ENCODE measurements at places on chromosomes 16 and 17.

DNA sequence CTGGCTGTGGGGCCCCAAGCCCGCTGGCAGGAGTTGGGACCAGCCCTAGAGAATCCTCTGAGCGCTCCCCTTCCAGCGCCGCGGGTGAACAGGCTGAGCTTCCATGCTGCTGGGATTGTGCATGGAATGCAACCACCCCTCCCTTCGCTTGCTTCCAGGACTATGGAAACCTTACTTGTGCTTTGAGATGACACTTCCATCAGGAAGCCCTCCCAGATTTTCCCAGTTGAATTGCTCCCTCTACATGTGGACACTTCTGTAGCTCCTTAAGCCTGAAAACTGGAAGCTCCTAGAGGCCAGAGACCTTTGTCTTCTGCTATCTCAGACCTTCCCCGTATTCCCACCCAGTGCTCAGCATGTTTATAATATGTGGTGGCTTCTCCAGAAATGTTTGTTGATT is 213.2 kb upstream of the RPL38 start:
- DNase-seq = no peak

GRCh38 chr17:50465171-50465570 is 3.5 kb downstream of the CHAD start:
- no peak for DNase-seq

DNA sequence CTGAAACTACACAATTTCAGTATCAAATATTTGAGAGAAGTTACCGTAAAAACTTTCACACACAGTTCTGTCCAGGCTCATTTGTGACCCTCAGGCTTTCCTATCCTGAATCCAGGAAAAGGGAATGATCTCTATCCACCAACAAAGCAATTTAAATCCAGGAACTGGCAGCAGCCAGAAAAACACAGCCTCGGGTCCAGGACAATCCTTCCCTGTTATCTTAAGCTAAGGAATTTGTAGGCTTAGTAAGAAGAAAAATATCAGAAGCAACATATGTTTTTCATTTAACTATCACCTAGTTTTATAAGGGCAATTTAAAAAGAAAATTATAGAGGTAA is 47.1 kb downstream of the TEX2 start:
- DNase-seq = no peak

GRCh38 chr16:66717112-66717675 is 20.7 kb upstream of the CMTM4 start:
- DNase-seq = no peak

DNA sequence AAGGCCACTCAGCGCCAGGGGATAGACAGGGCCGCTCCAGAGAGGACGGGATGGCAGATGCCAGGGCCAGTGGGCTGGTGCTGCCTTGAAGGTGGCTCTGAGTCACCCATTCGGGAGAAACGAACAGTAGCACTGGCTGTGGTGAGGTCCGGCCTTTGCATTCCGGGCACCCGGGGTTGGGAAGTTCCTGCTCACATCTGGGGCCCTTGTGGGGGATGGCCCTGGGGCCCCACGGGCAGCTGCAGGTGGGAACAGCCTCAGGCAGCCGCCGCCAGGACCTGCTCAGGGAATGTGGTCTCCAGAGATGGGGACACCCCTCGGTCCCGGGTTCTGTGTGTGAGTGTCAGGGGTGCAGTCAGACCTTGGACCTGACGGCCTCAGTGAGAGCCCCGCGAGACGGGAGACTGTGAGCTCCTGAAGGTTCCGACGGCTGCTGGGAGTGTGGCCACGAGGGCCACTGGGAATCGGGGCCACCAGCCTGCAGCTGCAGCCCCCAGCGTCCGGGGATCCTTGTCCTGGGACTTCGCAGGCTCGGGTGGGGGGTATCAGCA is 1.4 kb downstream of the CBFA2T3 start:
- no peak for DNase-seq

DNA sequence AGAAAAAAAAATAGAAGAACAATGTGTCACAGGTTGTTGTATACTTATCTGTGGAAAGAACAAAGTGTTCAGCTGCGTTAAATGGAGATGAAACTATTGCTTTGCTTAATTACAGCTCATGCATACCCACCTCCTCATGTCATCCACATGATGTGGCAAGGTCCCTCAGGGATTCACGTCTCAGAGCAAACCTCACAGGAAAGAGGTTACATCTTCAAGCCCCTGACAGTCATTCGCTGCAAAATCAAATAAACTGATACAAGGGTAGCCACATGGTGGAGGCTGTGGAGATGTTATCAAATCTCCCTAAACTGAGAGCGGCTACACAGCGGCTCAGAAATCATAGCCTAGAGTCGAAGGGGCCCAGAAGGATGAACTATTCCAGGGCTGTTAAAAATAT is 21.1 kb downstream of the GINS3 start:
- DNase-seq = no peak

- DNase-seq = no peak
Observed at GRCh38 chr17:82670661-82671450, 22.6 kb upstream of the WDR45B start.

DNA sequence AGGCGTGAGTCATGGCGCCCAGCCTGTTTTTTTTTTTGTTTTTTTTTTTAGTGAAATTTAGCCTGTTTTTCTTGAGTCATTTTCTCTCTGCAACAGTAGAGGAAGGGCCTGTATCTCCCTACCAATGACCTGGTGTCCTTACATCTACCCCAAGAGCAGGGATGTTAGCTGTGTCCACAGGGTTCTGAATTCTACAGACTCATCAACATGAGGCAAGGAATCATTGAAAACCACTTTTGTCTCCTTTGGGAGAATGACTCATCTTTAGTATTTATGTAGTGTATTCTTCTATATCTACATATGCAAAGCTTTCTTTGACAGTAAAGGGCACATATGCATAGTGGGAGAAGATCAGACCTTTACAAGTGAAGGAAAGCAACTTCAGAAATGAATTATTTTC is 105.3 kb downstream of the SPECC1 start:
- no peak for DNase-seq

DNA sequence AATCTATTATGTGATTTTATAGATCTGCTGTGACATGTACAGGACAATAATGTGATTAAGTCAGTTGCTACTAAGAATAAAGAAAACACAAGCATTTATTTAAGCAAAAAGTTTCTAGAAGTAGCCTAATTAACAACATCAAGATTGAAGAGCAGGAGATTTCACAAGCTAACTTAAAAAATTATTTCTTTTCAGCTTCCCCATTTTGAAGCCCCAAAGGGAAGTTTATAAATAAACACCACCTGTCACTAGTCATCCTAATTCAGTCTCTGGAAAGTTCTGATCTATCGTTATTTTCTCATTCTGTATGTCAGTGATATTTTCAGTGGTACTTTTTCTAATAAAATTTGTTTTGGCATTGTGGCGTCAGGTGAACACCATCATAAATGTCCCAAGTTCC is 8.3 kb downstream of the CAPNS2 start:
- DNase-seq = no peak

DNA sequence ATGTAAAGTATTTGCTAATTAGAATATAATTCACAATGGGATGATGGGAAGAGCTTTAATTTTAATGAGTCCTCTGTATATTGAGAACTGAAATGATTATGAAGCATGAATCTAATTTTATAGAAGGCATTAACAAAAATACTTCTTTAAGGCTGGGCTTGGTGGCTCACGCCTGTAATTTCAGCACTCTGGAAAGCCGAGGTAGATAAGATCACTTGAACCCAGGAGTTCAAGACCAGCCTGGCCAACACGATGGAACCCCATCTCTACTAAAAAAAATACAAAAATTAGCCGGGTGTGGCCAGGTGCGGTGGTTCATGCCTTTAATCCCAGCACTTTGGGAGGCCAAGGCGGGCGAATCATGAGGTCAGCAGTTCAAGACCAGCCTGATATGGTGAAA is 12.0 kb downstream of the CDK12 start:
- no peak for DNase-seq

DNA sequence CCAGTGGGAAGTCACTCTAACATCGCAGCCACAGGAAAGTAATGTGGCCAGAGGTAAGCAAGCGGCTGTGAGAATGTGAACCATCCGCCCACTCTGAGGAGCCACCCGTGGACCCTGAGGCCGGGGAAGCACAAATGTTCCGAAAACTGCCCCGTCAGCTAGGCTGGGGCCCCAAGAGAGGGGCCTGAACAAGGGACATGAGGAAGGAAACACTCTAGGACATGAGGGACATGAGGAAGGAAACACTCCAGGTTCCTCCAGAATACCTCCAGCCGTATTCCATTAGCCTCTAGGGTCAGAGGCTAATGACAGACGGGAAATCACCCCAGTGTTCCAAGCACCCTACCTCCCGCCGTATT is 317 bp downstream of the TEFM start:
- DNase-seq = no peak

DNA sequence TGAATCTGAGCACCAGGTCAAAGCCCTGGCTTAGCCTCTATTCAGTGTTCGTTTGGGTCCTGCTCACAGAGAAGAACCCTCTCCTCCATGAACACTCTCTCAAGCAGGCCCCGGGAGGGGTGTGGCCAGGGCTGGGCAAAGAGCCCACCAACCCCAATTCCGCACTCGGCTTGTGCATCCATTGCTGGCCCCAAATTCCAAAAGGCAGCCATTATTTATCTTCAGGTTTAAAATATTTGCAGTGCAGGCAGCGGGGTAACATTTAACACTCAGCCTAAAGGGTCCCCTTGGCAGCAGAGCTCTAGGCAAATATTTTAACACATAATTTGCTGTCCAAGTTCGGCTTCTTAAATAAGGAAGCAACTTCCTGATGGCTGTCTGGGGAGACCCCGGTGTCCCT is 115.7 kb downstream of the ZNF423 start:
- DNase-seq = no peak

GRCh38 chr16:11621920-11622651 is 35.4 kb upstream of the LITAF start:
- no peak for DNase-seq

DNA sequence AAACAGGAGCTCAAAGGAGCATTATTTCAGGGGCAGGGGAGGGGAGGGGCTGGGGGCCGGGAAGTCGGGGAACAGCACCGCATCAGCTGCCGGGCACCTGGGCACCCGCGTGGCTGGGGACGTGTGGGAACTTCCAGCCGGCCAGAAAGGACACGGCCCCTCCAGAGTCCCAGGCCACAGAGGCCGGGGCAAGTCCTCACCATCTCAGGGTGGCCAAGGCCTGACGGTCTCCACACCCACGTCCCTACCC is 1.1 kb downstream of the PGAP6 start:
- DNase-seq = no peak

DNA sequence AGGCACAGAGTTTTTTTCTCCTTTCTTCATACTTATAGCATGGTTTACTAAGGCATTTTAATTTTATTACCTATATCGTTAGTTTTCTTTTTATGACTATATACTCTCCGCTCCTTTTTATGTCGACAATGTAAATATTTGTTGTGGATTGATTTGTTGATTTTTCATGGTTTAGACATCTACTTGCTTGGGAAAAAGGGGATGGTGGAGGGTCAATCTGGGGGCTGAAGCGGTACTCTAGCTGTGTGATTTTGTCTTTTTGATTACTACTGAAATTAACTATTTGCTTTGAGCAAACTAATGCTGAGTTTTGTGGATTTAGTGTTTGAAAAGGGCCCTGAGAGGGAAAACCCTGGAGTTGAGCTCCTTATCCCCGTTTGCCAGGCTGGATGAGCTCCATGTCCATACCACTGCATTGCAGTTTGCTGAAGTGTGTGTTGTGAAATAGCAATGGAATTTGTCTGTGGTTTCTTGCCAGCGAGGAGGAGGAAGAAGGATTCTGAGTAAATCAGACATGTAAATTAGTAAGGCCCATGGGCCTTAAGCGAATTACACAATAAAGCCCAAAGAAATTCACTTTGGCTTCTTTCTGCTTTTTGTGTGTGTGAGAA is 72.0 kb downstream of the FTO start:
- DNase-seq = no peak

DNA sequence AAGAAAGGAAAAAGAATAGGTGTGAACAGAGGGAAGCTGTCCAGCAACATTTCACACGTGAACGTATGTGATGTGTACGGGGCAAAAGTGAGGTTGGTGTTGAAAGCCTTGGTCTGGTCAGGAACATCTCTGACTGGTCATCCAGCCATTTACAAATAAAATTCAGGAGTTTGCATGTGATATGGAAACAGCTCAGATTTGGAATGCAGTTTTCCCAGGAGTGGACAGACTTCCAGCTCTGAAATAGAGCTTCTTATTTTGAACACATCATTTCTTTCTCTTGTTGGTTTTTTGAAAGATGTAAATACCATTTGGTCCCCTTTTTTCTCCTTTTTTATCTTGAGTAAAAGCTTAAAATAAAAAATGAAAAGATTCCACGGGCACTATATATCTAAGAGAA is 566.2 kb upstream of the ZFHX3 start:
- no peak for DNase-seq

GRCh38 chr17:3534881-3535252 is 22.7 kb downstream of the TRPV3 start:
- DNase-seq = no peak

- DNase-seq = no peak
Observed at GRCh38 chr17:40242774-40243173, 23.7 kb downstream of the WIPF2 start.

GRCh38 chr16:6864671-6865070 is 468.0 kb upstream of the RBFOX1 start:
- no peak for DNase-seq

DNA sequence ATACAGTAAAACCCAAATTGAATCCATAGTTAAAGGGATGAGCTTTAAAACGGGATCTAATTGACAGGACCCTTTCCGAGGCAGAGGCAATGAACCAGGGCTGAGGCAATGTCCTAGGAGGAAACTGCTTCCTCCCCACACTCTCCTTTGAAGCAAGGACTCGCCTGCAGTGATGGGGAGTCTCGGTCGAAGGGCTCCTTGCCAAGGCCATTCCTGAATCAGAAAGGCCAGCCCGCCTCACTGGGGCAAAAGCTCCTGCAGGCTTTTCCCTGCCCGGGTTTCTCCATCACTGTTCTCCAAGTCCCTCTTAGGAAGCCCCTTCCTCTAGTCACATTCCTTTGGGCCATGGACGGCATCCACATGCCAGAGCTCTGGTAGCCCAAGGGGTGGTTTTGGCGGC is 132.0 kb downstream of the RBFOX3 start:
- no peak for DNase-seq

DNA sequence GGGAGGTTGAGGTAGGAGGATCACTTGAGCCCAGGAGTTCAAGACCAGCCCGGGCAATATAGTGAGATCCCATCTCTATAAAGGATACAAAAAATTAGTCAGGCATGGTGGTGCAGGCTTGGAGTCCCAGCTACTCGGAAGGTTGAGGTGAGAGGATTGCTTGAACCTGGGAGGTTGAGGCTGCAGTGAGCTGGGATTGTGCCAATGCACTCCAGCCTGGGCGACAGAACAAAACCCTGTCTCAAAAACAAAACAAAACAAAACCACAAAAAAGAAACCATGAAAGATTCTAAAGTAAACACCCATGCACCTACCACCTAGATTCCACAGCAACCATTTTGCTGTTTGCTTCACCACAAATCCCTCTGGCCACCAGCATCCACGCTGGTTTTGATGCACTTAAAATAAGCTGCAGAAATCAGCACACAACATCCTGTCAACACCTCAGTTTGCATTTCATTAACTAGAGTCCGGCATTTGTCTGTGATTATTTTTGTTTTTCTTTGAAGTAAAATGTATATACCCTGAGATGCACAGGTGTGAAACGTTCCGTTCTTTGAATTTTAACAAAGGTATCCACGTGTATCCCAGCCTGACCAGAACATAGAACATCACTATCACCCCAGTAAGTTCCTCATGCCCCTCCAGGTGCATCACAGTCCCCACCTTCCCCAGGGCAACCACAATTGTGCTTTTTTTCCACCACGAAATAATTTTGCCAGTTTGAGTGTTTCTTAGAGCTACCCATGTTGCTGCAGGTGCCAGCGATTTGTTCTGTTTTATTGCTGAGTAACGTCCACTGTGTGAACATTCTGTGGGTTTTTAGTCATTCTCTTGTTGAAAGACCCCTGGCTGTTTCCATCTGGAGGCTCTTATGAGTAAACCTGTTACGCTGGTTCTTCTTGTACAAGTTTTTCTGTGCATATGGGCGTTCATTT is 191.5 kb downstream of the SEC14L1 start:
- DNase-seq = no peak
